ENCODE measurements at places on chromosomes 4 and X.
A peak's percentile ranks its signal among the peaks of the same experiment; 100 is the strongest.

DNA sequence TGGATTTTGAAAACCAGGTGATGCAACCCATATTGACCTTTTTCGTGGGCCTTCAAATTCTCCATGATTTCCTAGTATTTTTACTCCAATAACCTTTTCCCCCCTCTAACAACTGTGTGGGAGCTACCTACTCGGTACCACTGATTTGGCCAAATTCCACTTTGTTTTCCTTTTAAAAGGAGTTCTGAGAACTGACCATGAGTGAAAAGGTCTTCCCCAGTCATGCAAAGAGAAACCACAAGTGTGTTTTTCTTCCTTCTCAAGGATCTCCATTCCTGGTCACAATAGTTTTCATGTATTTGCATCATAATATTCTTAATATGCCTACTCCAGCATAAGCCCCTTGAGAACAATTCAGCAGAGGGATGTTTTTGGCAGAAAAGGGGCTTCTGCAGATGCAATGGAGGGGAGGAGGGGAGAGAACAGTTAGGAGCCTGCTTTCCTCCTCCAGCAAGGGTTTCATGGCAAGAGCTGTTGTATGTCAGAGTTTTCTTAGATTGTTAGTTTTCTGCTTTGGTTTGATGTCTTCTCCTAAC, 195.3 kb upstream of the ANXA3 start:
- DNase-seq, result no peak

DNA sequence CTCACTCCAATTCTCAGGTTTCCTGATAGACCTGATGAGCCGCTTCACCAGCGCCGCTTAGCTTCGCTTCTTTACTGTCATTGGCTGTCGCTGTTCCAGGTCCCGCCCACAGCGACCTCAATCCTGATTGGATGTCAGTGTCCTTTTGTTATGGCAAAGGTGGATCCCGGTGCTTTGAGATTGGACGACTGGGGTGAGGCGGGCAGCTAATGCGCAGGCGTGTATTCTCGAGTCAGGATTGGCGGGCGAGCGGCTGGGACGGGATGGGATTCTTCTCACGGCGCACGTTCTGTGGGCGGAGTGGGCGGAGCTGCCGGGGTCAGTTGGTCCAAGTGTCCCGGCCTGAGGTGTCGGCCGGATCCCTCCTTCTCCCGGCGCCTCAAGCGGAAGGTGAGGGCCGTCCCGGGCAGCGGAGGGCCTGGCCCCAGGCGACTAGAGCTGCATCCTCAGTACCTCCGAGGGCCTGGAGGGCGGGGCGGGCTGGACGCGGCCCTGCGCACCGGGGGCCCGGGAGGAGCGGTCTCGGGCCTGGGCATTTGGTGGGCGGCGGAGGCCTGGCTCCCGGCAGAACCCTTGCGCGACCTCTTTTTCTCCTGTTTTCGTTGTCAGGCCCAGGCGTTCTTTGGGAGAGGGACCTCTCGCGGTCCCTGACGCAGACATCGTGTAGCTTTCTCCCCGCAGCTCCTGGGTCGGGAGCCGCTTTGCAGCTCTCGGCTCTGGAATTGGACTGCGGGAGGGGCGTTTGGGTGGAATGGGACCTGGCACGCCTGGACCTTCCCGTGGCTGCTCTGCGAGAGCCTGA, at the start of gene SCOC:
SCOC (plus strand) TSS at position 319 of the 802 bp plus-strand sequence. CDS start 5,525 bp downstream, outside the sequence.
- DNase-seq, result peak; percentile 100

DNA sequence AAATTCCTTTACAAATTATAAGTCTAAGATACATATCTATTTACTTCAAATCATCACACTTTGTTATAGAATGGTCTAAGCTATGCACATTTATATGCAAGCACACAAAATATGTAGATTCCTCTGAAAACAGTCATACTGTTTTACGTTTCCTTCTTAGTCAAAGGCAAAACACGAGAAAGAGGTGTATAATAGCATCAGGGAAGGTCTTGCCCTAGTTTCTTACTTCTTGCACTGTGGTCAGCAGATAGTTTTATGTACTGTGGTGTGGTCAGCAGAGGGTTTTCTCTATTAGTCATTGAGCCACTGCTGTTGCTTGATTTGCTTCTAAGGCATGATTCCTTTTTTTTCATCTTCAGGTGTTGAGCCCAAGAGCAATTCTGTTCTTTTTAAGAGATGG, 117.7 kb downstream of the ADAM29 start:
- no peak for DNase-seq

- DNase-seq, result no peak
Measured at GRCh38 chrX:68917799-68918198, 89.0 kb downstream of the EFNB1 start.

- DNase-seq, result no peak
Measured at GRCh38 chr4:175127314-175127713, 209.2 kb downstream of the ADAM29 start.

- DNase-seq, result peak; percentile 40
Measured at GRCh38 chr4:1910643-1911042, 39.5 kb downstream of the NSD2 start.

GRCh38 chr4:140374130-140374477, 658 bp downstream of the SCOC start:
- DNase-seq, result peak; percentile 11

GRCh38 chr4:174834477-174834876, 5.4 kb upstream of the GLRA3 start:
- no peak for DNase-seq

GRCh38 chr4:99536271-99536670, 25.4 kb downstream of the C4orf17 start:
- no peak for DNase-seq

DNA sequence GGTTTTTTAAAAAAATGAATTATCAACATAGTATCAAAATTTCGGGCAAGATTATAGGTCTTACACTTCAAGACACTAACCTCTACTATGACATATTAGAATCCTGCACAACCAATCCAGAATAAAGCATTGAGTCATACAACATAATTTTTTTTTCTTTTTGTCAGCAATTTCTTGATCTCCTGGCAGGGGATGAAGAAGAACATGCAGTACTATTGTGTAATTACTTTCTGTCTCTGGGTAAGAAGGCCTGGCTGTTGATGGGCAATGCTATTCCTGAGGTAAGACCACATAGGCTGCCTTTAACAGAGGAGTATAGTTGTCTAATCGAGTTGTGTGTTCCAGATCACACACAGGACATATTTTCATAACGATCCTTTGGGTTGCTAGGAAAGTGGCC, 67.5 kb downstream of the FBXL5 start:
- DNase-seq, result peak; percentile 3

DNA sequence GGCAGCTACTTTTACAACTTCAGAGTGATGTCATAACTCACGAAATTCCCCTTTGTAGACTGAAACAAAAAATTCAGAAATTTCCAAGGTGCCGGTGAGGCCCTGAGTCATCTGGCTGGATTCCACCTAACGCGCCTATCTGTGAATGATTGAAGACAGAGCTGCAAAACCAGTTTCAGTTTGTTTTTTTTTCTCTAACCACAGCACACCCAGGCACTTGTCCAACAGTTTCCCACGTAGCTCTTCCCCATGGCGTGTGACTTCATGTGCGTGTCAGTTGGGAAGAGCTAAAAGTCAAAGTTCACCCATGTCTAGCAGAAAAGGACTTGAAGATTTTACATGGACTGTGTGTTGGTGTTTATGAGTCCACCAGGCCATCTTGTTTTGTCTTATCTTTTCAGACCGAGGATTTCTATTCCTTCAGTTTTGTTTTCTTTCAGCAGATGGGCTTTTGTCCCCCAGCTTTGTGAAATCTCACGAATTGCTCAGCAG, 16.4 kb downstream of the TCEANC start:
- DNase-seq, result peak; percentile 86

GRCh38 chrX:40971736-40972135, 113.5 kb upstream of the USP9X start:
- DNase-seq, result no peak

- no peak for DNase-seq
Measured at GRCh38 chr4:2337131-2337723, 75.3 kb upstream of the MXD4 start.

- peak; percentile 43 for DNase-seq
Measured at GRCh38 chr4:165355900-165356300, 22.9 kb upstream of the CPE start.

All from suppressor macrophage (primary cell).